NCI-H774 (cell line): ENCODE measurements at places on chromosomes 4 and X.

- no peak for DNase-seq
These were observed 136.8 kb upstream of the PDLIM3 start for GRCh38 chr4:185672151-185672550.

GRCh38 chr4:77418333-77418732 is 187.3 kb upstream of the CXCL13 start:
- no peak for DNase-seq

- no peak for DNase-seq
These were observed 11.1 kb downstream of the MAEA start for GRCh38 chr4:1300466-1301455.

GRCh38 chrX:51802917-51803688 is 59.9 kb downstream of the GSPT2 start:
- peak; percentile 63 for DNase-seq

- DNase-seq: no peak
These were observed 50.6 kb downstream of the SYNPO2 start for GRCh38 chr4:118939169-118939783.

DNA sequence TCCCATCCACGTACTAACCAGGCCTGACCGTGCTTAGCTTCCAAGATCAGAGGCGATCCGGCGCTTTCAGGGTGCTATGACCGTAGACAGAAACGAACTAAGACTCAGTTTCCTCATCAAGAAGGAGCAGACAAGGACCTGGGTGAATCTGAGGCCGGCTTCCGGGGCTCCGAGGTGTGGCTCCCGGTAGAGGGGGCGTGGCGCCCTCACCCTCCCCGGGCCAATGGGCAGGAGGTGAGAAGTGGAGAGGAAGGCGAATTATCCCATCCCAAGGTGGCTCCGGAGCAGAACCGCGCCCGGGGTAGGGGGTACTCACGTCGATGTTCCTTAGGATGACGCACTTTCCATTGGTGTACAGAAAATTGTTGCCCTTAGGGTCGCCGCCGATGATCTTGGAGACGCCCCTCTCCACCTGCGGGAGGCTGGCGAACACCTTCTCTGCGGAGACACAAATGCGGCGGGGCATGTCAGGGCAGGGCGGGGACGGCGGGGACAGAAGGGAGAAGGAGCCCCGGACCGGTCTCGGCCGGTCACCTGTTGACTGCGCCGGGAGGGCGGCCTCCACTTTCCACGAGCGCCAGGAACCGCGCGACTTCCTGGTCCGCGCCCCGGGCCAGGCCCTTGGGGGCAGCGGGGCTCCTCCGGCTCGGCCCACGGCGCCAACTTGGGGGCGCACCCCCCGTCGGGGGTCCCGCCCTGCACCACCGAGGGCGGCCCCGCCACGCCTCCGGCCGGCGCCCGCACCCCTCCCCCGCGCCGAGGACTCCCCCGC is 616 bp downstream of the WDR1 start:
- peak; percentile 37 for DNase-seq

- peak; percentile 1 for DNase-seq
These were observed 339 bp downstream of the TBC1D9 start for GRCh38 chr4:140755774-140756318.

DNA sequence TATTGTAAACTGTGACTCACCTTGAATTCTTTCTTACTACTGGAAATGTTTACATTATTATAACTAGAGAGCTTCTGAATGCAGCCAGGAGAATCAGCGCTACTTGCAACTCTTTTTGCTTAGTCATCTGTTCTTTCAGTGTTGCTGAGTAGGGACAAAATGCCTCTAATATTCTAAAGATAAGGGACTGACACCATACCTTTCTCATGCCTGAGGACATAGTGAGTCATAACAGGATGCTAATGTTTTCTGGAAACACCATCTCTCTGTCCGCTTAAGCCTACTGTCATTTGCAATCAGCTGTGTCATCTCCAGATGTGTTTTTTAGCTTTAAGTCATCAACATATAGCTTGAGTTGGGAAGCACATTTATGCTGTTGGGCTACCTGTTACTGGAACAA is 108.3 kb downstream of the QRFPR start:
- DNase-seq: no peak
